Fibroblast of villous mesenchyme (primary cell): ENCODE measurements at places on chromosomes 2 and 18. TPM values are rescaled to one million over a fixed set of nuclear protein-coding genes. Genes with fewer than 3 reads are reported as not detected.

Gene ADD2
- total RNA-seq = not detected in 2 replicates

Gene COLEC12
- 3.9 and 7.4 TPM in 2 replicates for total RNA-seq

Gene TMEM178A
- total RNA-seq = 0.43 and 1.3 TPM in 2 replicates

Gene DNAJC5G
- not detected in 2 replicates for total RNA-seq

Gene POTEJ
- not detected in 2 replicates for total RNA-seq

Gene ROCK1
- total RNA-seq = 42.5 and 55.3 TPM in 2 replicates

Gene DNAH6
- under 0.01 TPM in 2 replicates for total RNA-seq

Gene ANKRD30B
- 0.86 and 1.9 TPM in 2 replicates for total RNA-seq

Gene FER1L5
- 0.64 and 0.86 TPM in 2 replicates for total RNA-seq

Gene CNDP1
- not detected in 2 replicates for total RNA-seq

Gene FZD7
- total RNA-seq = 14.7 and 43.8 TPM in 2 replicates

Gene ASB18
- total RNA-seq = not detected in 2 replicates

Gene RNF152
- 11.7 and 17.4 TPM in 2 replicates for total RNA-seq

Gene AMER3
- total RNA-seq = not detected in 2 replicates

Gene IL36B
- not detected in 2 replicates for total RNA-seq

Gene CNGA3
- not detected in 2 replicates for total RNA-seq

Gene USP14
- total RNA-seq = 21.6 and 27.6 TPM in 2 replicates

Gene GPR35
- total RNA-seq = 0.32 and 0.43 TPM in 2 replicates

Gene ASB1
- 21.2 and 23.2 TPM in 2 replicates for total RNA-seq

Gene NTSR2
- not detected in 2 replicates for total RNA-seq

Gene COL5A2
- 693 and 717 TPM in 2 replicates for total RNA-seq

Gene TM4SF20
- total RNA-seq = under 0.01 TPM in 1 of 2 replicates, not detected in the other

Gene NPPC
- not detected in 2 replicates for total RNA-seq

Gene PLEK
- total RNA-seq = not detected in 2 replicates

Gene POLR1B
- total RNA-seq = 14.8 and 16.0 TPM in 2 replicates

Gene DSC2
- total RNA-seq = under 0.01 TPM in 1 of 2 replicates, not detected in the other

Gene TRIB2
- total RNA-seq = 28.0 and 28.9 TPM in 2 replicates

Gene TLX2
- not detected in 2 replicates for total RNA-seq

Gene GREB1L
- total RNA-seq = 8.7 and 25.0 TPM in 2 replicates

Gene UGT1A6
- total RNA-seq = not detected in 2 replicates

Gene TRIM43
- total RNA-seq = under 0.01 TPM in 1 of 2 replicates, not detected in the other

Gene BOLL
- total RNA-seq = not detected in 2 replicates

Gene UGT1A3
- total RNA-seq = not detected in 2 replicates

Gene TMEM200C
- under 0.01 TPM in 1 of 2 replicates, not detected in the other for total RNA-seq

Gene TMEFF2
- not detected in 2 replicates for total RNA-seq

Gene EVX2
- total RNA-seq = under 0.01 TPM in 1 of 2 replicates, not detected in the other

Gene TUBA3E
- total RNA-seq = not detected in 2 replicates

Gene RTP5
- not detected in 2 replicates for total RNA-seq

Gene ASXL3
- under 0.01 and 0.64 TPM in 2 replicates for total RNA-seq
